Nephron progenitor cell (in vitro differentiated cells): ENCODE measurements at places on chromosomes 5 and 9.

- H3K27me3 ChIP-seq: no peaks in the 10 kb centered on the region
- no peaks in the 10 kb centered on the region for H3K4me1 ChIP-seq
- H3K36me3 ChIP-seq: peaks cover 73% of the 10 kb centered on the region
- H3K27ac ChIP-seq: no peak overlapping the region
- no peak overlapping the region for H3K4me3 ChIP-seq
- DNase-seq: no peak
Measured at GRCh38 chr9:36679710-36680109, 107.0 kb downstream of the MELK start.

DNA sequence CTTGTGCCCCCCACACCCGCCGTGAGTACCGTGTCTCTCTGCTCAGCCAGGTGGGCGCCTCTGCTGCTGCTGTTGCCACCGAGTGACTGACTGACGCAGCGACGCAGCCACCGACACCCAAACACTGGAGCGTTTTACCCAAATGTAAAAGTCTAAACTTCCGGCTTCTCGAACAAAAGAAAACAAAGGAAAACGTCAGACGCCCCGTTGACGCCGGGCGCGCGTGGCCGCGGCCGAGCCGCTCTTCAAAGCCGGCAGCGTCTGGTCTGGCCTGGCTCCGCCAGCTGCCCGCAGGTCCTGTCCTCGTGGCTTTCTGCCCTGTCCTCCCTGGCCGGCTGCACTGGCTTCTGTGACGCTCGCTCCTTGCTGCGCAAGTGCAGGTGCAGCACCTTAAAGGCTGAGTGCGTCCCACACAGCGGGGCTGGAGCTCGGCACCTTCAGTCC lies 41.4 kb upstream of the CLPTM1L start:
- peaks cover 21% of the 10 kb centered on the region for H3K4me1 ChIP-seq
- DNase-seq: peak; percentile 56
- no peak overlapping the region for H3K27ac ChIP-seq
- peak overlapping the region; percentile 85 for H3K4me3 ChIP-seq

DNA sequence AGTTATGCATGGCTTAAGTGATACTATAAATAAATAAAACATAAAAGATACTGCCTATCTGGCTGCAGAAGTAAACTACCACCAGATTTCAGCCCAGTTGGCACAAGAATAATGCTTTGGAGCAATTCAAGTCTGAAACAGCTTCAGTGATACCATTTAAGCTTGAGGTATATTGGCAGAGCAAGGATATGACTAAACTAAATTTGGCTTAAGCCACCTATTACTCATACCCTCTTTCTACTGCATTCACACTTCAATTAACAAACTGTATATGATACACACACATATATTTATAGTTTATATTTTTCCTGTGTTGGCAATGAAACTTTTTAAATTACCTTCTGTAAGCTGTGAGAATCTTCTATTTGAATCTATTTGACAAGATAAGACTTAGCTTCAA lies 431.9 kb downstream of the ANXA1 start:
- DNase-seq: no peak
- H3K27me3 ChIP-seq: peaks cover 6% of the 10 kb centered on the region
- no peak overlapping the region for H3K27ac ChIP-seq
- no peak overlapping the region for H3K4me3 ChIP-seq
- H3K36me3 ChIP-seq: no peaks in the 10 kb centered on the region

- H3K27ac ChIP-seq: no peak overlapping the region
- no peak overlapping the region for H3K4me3 ChIP-seq
- DNase-seq: no peak
- peaks cover 5% of the 10 kb centered on the region for H3K27me3 ChIP-seq
- H3K36me3 ChIP-seq: no peaks in the 10 kb centered on the region
Measured at GRCh38 chr9:120741191-120741590, 26.9 kb upstream of the MEGF9 start.

DNA sequence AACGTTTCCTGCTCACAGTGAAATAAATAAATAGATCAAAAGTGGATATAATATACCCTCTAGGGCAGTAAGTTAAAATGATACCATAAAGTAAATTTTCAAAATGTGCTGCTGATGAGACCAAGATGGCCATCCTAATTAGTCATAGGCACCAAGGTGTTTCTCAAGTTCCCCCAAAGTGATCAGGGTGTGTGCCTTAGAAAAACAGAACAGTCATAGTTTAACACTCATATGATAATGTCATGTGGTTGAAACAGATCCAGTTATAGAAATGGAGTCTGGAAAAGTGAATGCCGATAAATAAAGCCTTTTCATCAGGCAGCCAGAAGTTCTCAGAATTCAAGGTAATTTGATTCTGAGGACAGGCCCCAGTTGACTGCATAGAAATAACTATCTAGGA lies 161.5 kb upstream of the CDKN2B start:
- no peaks in the 10 kb centered on the region for H3K36me3 ChIP-seq
- H3K27ac ChIP-seq: peak overlapping the region; percentile 35

GRCh38 chr5:1073239-1074102 lies 38.4 kb downstream of the SLC12A7 start:
- H3K36me3 ChIP-seq: peaks cover 2% of the 10 kb centered on the region
- no peak overlapping the region for H3K27ac ChIP-seq
- no peak overlapping the region for H3K4me3 ChIP-seq
- H3K4me1 ChIP-seq: no peaks in the 10 kb centered on the region
- DNase-seq: no peak

- H3K27ac ChIP-seq: peak overlapping the region; percentile 0
- H3K36me3 ChIP-seq: peaks cover 31% of the 10 kb centered on the region
- H3K4me1 ChIP-seq: peaks cover 41% of the 10 kb centered on the region
- no peak for DNase-seq
- no peaks in the 10 kb centered on the region for H3K27me3 ChIP-seq
Measured at GRCh38 chr5:83097689-83098231, 20.4 kb downstream of the XRCC4 start.

- H3K27ac ChIP-seq: no peak overlapping the region
- H3K36me3 ChIP-seq: no peaks in the 10 kb centered on the region
- DNase-seq: no peak
Measured at GRCh38 chr5:135242866-135243555, 156.0 kb downstream of the MACROH2A1 start.

- peak overlapping the region; percentile 6 for H3K27ac ChIP-seq
- no peak overlapping the region for H3K4me3 ChIP-seq
- no peaks in the 10 kb centered on the region for H3K4me1 ChIP-seq
- DNase-seq: no peak
- H3K27me3 ChIP-seq: peaks cover 2% of the 10 kb centered on the region
Measured at GRCh38 chr5:120297616-120298015, 166.5 kb upstream of the PRR16 start.

- H3K4me3 ChIP-seq: no peak overlapping the region
- no peak overlapping the region for H3K27ac ChIP-seq
- DNase-seq: no peak
- peaks cover 5% of the 10 kb centered on the region for H3K36me3 ChIP-seq
- H3K27me3 ChIP-seq: peaks cover 3% of the 10 kb centered on the region
Measured at GRCh38 chr5:143544606-143545005, 141.1 kb upstream of the NR3C1 start.

DNA sequence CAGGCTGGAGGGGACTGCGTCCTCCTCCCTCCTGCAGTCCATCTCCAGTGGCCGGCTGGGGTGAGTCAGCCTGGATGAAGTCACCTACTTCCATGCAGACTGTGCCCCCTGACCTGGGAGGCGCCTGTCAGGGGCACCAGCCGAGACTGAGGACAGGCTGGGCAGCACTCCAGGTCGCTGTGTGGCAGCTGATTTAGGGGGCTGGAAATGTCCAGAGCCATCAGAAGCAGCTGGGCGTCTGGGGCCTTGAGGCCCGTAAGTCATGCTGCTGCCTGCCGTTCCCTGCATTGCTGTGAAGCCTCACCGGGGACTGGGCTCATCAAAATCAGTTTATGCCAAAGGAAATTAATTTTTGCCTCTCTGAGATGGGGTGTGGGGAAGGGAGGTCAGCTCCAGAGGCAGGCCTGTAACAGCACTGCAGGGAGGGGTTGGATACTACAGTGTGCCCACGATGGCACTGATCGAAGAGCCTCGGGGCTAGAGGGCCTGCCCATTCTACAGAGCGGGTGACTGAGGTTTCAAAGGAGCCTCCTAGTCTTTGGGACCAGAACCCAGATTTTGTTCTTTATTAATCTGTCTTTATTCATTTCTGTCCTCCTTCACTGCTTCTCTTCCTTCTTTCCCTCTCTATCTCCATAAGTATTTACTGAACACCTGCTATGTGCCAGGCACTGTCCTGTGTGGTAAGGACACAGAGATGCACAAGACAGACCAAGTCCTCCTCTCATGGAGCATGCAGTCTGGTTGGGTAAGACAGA lies 70.4 kb upstream of the PSD2 start:
- peaks cover 27% of the 10 kb centered on the region for H3K36me3 ChIP-seq
- no peak for DNase-seq
- no peak overlapping the region for H3K4me3 ChIP-seq
- H3K27me3 ChIP-seq: peaks cover 4% of the 10 kb centered on the region
- peaks cover 32% of the 10 kb centered on the region for H3K4me1 ChIP-seq

GRCh38 chr5:144779368-144779767 lies 608.7 kb downstream of the KCTD16 start:
- peaks cover 3% of the 10 kb centered on the region for H3K27me3 ChIP-seq
- H3K27ac ChIP-seq: no peak overlapping the region
- H3K4me3 ChIP-seq: no peak overlapping the region
- H3K4me1 ChIP-seq: no peaks in the 10 kb centered on the region
- H3K36me3 ChIP-seq: no peaks in the 10 kb centered on the region
- no peak for DNase-seq

DNA sequence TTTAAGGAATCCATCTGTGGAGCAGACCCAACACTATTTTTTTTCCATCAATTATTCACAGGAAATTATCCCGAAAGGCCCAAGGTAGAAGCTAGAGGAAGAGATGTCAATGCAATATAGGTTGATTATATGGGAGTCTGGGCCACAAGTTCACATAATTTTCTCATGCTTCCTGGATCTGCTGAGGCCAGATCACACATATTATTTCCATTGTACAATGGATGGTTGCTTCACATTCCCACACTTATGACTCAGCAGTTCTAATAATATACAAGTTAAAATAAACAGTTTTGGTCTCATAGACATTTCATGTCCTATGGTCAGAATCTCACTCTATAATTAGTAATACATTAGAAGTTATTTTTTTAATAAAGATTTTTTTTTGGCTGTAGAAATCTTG lies 66.0 kb upstream of the PTPRD start:
- no peak overlapping the region for H3K27ac ChIP-seq
- H3K36me3 ChIP-seq: no peaks in the 10 kb centered on the region
- H3K27me3 ChIP-seq: peaks cover 5% of the 10 kb centered on the region
- no peak overlapping the region for H3K4me3 ChIP-seq
- DNase-seq: no peak

- H3K4me1 ChIP-seq: peaks cover 22% of the 10 kb centered on the region
- H3K36me3 ChIP-seq: no peaks in the 10 kb centered on the region
- peak overlapping the region; percentile 76 for H3K4me3 ChIP-seq
- no peak overlapping the region for H3K27ac ChIP-seq
Measured at GRCh38 chr5:132491368-132492364, 1.1 kb upstream of the IRF1 start.

- H3K4me3 ChIP-seq: no peak overlapping the region
- H3K4me1 ChIP-seq: no peaks in the 10 kb centered on the region
- H3K36me3 ChIP-seq: no peaks in the 10 kb centered on the region
- H3K27me3 ChIP-seq: peaks cover 11% of the 10 kb centered on the region
- DNase-seq: no peak
Measured at GRCh38 chr9:84917366-84918070, 248.0 kb downstream of the NTRK2 start.

- peaks cover 36% of the 10 kb centered on the region for H3K4me1 ChIP-seq
- no peak overlapping the region for H3K4me3 ChIP-seq
- H3K27me3 ChIP-seq: no peaks in the 10 kb centered on the region
- H3K36me3 ChIP-seq: no peaks in the 10 kb centered on the region
- no peak for DNase-seq
- no peak overlapping the region for H3K27ac ChIP-seq
Measured at GRCh38 chr9:71676460-71676859, 91.9 kb downstream of the CEMIP2 start.

- peaks cover 13% of the 10 kb centered on the region for H3K36me3 ChIP-seq
- no peak overlapping the region for H3K4me3 ChIP-seq
- peaks cover 3% of the 10 kb centered on the region for H3K27me3 ChIP-seq
- DNase-seq: no peak
- H3K4me1 ChIP-seq: peaks cover 90% of the 10 kb centered on the region
Measured at GRCh38 chr5:93428868-93429267, 152.2 kb downstream of the NR2F1-AS1 start.

- no peak for DNase-seq
- no peaks in the 10 kb centered on the region for H3K36me3 ChIP-seq
- H3K4me3 ChIP-seq: no peak overlapping the region
- H3K27ac ChIP-seq: peak overlapping the region; percentile 71
- no peaks in the 10 kb centered on the region for H3K27me3 ChIP-seq
- H3K4me1 ChIP-seq: peaks cover 27% of the 10 kb centered on the region
Measured at GRCh38 chr5:167699432-167699831, 592.0 kb upstream of the WWC1 start.

- H3K4me3 ChIP-seq: no peak overlapping the region
- H3K27ac ChIP-seq: no peak overlapping the region
- H3K4me1 ChIP-seq: peaks cover 5% of the 10 kb centered on the region
- peaks cover 6% of the 10 kb centered on the region for H3K36me3 ChIP-seq
Measured at GRCh38 chr5:157378509-157378908, 81.5 kb upstream of the NIPAL4 start.

GRCh38 chr5:151648988-151649387 lies 37.7 kb downstream of the SPARC start:
- no peaks in the 10 kb centered on the region for H3K36me3 ChIP-seq
- H3K27ac ChIP-seq: no peak overlapping the region
- peaks cover 8% of the 10 kb centered on the region for H3K27me3 ChIP-seq
- DNase-seq: no peak

- H3K27me3 ChIP-seq: peaks cover 11% of the 10 kb centered on the region
- no peak overlapping the region for H3K27ac ChIP-seq
- H3K4me1 ChIP-seq: peaks cover 13% of the 10 kb centered on the region
- no peaks in the 10 kb centered on the region for H3K36me3 ChIP-seq
Measured at GRCh38 chr5:96652769-96653454, 9.3 kb upstream of the CAST start.

DNA sequence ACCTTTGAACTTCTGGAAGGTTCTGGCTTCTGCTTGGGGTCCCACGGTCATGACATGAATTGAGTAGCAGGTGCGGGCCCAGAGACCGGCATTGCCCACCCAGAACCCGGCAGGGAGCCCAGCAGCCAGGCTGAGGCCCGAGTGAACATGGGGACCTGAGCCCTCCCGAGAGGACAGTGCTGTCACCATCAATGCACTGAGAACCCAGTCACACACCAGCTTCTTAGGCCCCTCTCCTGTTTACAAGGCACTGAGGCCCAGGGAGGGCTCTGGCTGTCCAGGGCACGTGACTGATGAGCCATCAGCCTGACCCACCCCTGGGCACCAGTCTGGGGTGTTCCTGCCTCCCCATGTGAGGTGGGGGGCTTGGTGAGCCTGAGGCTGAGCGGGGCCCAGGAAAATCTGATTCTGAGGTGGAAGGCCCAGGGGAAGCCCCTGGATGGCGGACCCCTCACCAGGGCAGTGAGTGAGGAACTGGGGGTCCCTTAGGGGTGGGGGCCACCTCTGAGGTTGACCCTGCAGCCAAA lies 60.3 kb upstream of the RNU6ATAC start:
- H3K27ac ChIP-seq: no peak overlapping the region
- no peak for DNase-seq
- no peak overlapping the region for H3K4me3 ChIP-seq
- H3K27me3 ChIP-seq: peaks cover 17% of the 10 kb centered on the region
- H3K36me3 ChIP-seq: no peaks in the 10 kb centered on the region

- no peaks in the 10 kb centered on the region for H3K4me1 ChIP-seq
- peaks cover 12% of the 10 kb centered on the region for H3K27me3 ChIP-seq
- no peaks in the 10 kb centered on the region for H3K36me3 ChIP-seq
- no peak overlapping the region for H3K4me3 ChIP-seq
- no peak overlapping the region for H3K27ac ChIP-seq
- no peak for DNase-seq
Measured at GRCh38 chr9:98326459-98327248, 71.2 kb upstream of the TBC1D2 start.
